ENCODE measurements at places on chromosomes 5 and 9. TPM values are rescaled to one million over a fixed set of nuclear protein-coding genes. Genes with fewer than 3 reads are reported as not detected.

The SLC26A2 gene
- total RNA-seq = 14.2 TPM

The IL13 gene
- not detected for total RNA-seq

The FBXL7 gene
- total RNA-seq = not detected

The KCNV2 gene
- not detected for total RNA-seq

The SLC36A2 gene
- not detected for total RNA-seq

The GAPT gene
- total RNA-seq = not detected

The COL23A1 gene
- 0.17 TPM for total RNA-seq

The GMCL2 gene
- total RNA-seq = not detected

The TSSK1B gene
- not detected for total RNA-seq

The RNF44 gene
- total RNA-seq = 262 TPM

The OLFM1 gene
- total RNA-seq = not detected

The SH3RF2 gene
- not detected for total RNA-seq

The EDIL3 gene
- total RNA-seq = not detected

The PCDHGA10 gene
- 0.25 TPM for total RNA-seq

The CCDC127 gene
- total RNA-seq = 6.7 TPM

The TUSC1 gene
- not detected for total RNA-seq

The F12 gene
- not detected for total RNA-seq

The IL5 gene
- total RNA-seq = not detected

The MTAP gene
- total RNA-seq = 45.5 TPM

The CDH6 gene
- not detected for total RNA-seq

The OR1Q1 gene
- total RNA-seq = not detected

The LCN15 gene
- total RNA-seq = not detected

The SURF1 gene
- total RNA-seq = 61.1 TPM

The HTR4 gene
- not detected for total RNA-seq

The AJM1 gene
- total RNA-seq = 2.8 TPM

The TNFSF8 gene
- total RNA-seq = 43.2 TPM

The SPINK6 gene
- total RNA-seq = not detected

The ENTPD2 gene
- not detected for total RNA-seq

The TAF11L10 gene
- not detected for total RNA-seq
